ENCODE measurements at places on chromosomes 16 and 17.

DNA sequence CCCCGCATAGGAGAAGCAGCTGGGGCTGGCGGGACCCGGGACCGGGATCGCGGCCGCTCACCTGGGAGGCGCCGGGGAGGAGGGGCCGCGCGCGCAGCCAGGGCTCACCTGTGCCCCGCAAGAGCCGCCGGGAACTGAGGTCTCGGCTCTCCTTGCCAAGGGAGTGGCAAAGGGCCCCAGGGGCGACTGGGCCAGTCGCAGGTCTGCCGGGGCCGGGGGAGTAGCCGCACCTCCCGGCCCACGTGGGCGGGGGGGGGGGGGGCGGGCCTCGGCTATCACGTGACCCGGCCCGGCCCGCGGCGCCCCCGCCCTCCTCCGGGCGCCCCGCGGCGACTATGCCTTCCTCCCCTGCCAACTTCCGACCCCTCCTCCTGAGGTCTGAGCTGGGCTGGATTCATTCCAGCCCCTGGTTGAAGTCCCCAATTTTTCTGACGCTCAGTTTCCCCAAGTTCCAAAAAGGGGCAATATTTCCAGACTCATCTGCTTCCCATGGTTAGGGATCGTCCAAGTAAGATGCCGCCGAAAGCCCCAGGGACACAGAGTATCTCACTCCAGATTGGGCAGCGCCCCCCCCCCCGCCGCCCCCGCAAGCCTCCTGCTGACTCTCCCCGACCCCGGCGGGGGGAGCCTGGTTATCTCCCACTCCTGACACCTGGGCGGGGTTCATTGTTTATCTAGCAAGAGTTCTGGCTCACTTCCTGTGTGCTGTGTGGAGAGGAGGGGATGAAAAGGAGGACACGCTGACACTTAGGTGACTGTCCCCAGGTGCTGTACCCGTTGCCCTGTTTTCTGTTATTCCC is at the start of gene TMC6:
TMC6 (minus strand) TSS at position 205 of the 800 bp plus-strand sequence. CDS start 1,923 bp downstream, outside the sequence.
- H3K4me1 ChIP-seq = no peaks in the 10 kb centered on the region
- peak within 1 kb of the TSS; percentile 71 for H3K27ac ChIP-seq
- H3K36me3 ChIP-seq = no peaks in the 10 kb centered on the region
- DNase-seq = peak; percentile 58
- H3K4me3 ChIP-seq = peak within 1 kb of the TSS; percentile 12
- no peaks in the 10 kb centered on the region for H3K27me3 ChIP-seq

DNA sequence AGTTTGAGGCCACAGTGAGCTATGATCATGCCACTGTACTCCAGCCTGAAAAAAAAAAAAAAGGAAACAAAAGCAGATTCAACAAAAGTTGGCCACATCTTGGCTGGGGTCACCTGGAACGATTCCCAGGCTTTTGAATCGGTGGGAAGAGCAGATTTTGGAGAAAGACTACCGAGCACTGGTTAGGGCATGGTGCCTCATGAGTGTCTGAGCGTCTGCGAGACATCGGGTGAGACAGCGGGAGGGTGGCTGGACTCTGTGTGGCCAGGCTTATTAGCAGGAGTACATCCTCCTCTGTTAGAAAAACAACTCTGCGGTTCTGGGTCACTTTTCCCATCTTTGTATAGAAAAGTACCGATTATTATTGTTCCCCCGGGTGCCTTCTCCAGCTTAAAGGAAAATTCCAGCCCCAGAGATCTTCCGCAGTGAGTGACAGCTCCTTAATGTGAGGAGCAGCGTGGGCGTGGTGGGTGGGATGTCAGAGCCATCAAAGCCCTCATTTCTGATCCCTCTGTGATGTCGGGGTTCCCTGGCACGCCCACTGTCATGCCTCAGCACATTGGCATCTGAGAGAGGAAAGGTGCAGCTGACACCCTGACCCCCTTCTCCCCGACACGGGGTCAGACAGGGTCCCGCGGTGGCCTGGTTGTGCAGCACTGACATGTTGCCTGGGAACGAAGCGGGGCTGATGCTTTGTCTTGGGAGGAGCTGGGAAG is 6.9 kb downstream of the RGS9 start:
- no peak overlapping the region for H3K27ac ChIP-seq
- no peak overlapping the region for H3K4me3 ChIP-seq
- H3K4me1 ChIP-seq = no peaks in the 10 kb centered on the region
- DNase-seq = peak; percentile 60

- no peaks in the 10 kb centered on the region for H3K36me3 ChIP-seq
- no peak overlapping the region for H3K27ac ChIP-seq
- H3K4me3 ChIP-seq = no peak overlapping the region
Observed at GRCh38 chr17:50255766-50256635, 18.3 kb upstream of the TMEM92 start.

GRCh38 chr16:678858-679813 is 1.1 kb upstream of the STUB1 start:
- H3K27me3 ChIP-seq = no peaks in the 10 kb centered on the region
- H3K36me3 ChIP-seq = peaks cover 8% of the 10 kb centered on the region
- peak; percentile 94 for DNase-seq
- H3K27ac ChIP-seq = peak overlapping the region; percentile 70
- H3K4me1 ChIP-seq = peaks cover 41% of the 10 kb centered on the region

GRCh38 chr16:25750488-25751216 is 58.9 kb downstream of the HS3ST4 start:
- no peaks in the 10 kb centered on the region for H3K27me3 ChIP-seq
- DNase-seq = no peak
- H3K27ac ChIP-seq = no peak overlapping the region
- no peak overlapping the region for H3K4me3 ChIP-seq

DNA sequence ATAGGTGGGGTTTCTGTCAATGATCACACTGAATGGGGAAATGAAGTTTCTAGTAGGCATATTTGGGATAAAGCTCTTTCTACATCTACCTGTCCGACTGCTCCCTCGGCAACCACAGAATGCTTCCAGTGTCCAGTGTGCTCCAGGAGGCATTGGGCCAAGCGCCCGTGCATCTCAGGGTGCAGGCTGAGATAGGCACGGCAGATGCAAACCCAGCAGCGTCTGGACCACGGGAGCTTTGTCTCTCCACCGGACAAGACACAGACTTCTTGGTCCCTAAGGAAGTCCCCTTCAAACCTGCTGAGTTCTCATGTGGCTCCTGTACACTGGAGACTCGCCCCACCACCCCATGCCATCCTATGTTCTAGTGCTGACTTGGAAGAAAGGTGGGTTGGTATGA is 202.8 kb downstream of the RPTOR start:
- no peak overlapping the region for H3K27ac ChIP-seq
- peaks cover under 1% of the 10 kb centered on the region for H3K36me3 ChIP-seq
- H3K27me3 ChIP-seq = no peaks in the 10 kb centered on the region
- no peak overlapping the region for H3K4me3 ChIP-seq

- no peaks in the 10 kb centered on the region for H3K27me3 ChIP-seq
- no peak overlapping the region for H3K4me3 ChIP-seq
- DNase-seq = peak; percentile 49
Observed at GRCh38 chr17:78430892-78431691, 52.6 kb downstream of the PGS1 start.

- H3K4me3 ChIP-seq = no peak overlapping the region
- no peak for DNase-seq
- no peaks in the 10 kb centered on the region for H3K27me3 ChIP-seq
- H3K4me1 ChIP-seq = peaks cover 6% of the 10 kb centered on the region
- H3K36me3 ChIP-seq = no peaks in the 10 kb centered on the region
Observed at GRCh38 chr17:2090804-2091534, 36.1 kb downstream of the HIC1 start.

GRCh38 chr17:73765824-73766563 is 121.7 kb upstream of the SDK2 start:
- H3K4me3 ChIP-seq = no peak overlapping the region
- no peaks in the 10 kb centered on the region for H3K27me3 ChIP-seq
- no peak for DNase-seq
- no peak overlapping the region for H3K27ac ChIP-seq
- no peaks in the 10 kb centered on the region for H3K4me1 ChIP-seq

DNA sequence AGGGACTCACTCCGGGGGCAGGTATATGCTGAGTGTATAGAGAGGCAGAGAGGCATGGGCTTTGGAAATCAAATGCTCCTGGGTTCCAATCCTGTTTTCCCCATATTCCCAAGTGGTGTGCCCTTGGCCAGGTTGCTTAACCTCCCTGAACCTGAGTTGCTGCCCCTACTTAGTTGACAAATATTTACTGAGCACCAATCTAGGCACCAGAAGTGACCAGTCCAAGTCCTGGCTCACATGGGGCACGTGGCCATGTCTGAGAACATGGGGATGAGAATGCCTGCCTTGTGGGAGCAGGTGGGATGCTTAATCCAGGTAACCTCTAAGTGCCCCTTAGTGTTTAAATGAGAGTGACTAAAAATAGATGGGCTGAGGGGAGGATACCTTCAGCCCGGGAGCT is 4.2 kb downstream of the SOCS3 start:
- H3K27me3 ChIP-seq = no peaks in the 10 kb centered on the region
- H3K36me3 ChIP-seq = peaks cover 9% of the 10 kb centered on the region
- no peak for DNase-seq
- no peak overlapping the region for H3K4me3 ChIP-seq
- H3K4me1 ChIP-seq = peaks cover 21% of the 10 kb centered on the region
- no peak overlapping the region for H3K27ac ChIP-seq

DNA sequence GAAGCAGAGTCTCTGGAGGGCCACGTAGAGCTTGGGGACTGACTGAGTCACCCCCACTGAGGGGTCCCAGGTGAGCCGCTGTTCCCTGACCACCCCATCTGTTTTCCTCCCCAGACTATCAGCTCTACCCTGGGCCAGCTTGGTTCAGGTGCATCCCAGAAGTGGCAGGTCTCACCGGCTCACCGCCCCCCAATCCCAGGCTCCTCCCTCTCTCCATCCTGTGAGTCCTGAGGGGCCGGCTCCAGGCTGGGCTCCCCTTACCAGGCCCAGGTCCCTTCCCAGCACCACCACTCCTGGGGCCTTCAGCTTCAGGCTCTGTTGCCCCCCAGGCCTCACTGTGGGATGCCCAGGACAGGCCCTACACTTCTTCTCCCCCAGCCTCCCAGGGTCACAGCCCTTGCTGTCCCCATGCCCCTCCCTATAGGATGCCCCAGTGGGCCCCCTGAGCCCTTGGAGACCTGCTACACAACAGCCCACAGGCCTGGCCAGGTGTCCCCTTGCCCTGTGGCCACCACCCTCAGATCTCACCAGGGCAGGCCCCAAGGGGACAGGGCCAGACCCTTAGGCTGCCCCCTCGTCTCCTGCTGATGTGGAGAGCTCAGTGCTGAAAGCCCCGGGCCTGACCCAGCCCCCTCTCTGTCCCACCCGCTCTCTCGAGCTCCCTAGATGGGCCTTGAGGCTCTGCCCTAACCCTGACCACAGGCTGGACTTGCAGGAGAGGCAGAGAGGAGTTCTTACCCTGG is 40.4 kb downstream of the TNFRSF13B start:
- DNase-seq = no peak
- H3K4me3 ChIP-seq = no peak overlapping the region
- no peak overlapping the region for H3K27ac ChIP-seq
- H3K36me3 ChIP-seq = no peaks in the 10 kb centered on the region
- no peaks in the 10 kb centered on the region for H3K4me1 ChIP-seq

GRCh38 chr17:3497101-3497500 is 21.3 kb downstream of the ASPA start:
- no peak for DNase-seq
- no peak overlapping the region for H3K4me3 ChIP-seq
- H3K27ac ChIP-seq = no peak overlapping the region
- H3K27me3 ChIP-seq = no peaks in the 10 kb centered on the region

DNA sequence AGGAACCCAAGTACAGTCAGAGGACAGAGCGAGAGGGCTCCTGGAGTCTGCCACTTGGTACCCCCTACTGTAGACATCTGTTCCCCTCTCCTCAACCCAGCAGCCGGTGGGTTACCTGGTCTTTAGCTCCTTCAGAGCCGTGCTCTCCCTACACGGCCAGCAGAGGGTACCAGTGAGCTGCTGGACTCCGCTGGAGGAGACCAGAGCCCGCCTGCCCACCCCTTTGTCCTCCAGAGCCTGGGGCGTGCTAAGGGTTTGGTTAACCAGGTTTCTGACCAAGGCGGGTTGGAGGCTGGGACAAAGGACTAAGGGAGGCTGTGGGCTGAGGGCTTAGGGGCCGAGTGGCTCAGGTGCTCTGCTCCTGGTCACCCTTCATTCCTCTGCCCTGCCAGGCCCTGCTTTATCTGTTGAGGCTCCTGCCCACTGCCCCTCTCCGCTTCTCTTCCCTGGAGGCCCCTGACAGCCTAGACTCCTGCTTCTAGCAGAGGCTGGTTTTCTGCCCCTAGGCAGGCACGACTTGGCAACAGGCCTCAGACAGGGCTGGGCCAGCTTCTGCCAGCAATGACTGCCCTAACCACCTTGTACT is 2.7 kb upstream of the HSD11B2 start:
- H3K27ac ChIP-seq = peak overlapping the region; percentile 96
- DNase-seq = peak; percentile 87
- peaks cover 32% of the 10 kb centered on the region for H3K4me1 ChIP-seq
- H3K27me3 ChIP-seq = peaks cover 3% of the 10 kb centered on the region
- no peak overlapping the region for H3K4me3 ChIP-seq

GRCh38 chr16:55900616-55901393 is 25.6 kb upstream of the CES5A start:
- H3K27me3 ChIP-seq = no peaks in the 10 kb centered on the region
- H3K4me3 ChIP-seq = no peak overlapping the region
- H3K4me1 ChIP-seq = no peaks in the 10 kb centered on the region
- DNase-seq = no peak
- no peaks in the 10 kb centered on the region for H3K36me3 ChIP-seq

- DNase-seq = peak; percentile 33
- no peaks in the 10 kb centered on the region for H3K4me1 ChIP-seq
- no peak overlapping the region for H3K27ac ChIP-seq
- no peaks in the 10 kb centered on the region for H3K27me3 ChIP-seq
- H3K4me3 ChIP-seq = no peak overlapping the region
- H3K36me3 ChIP-seq = no peaks in the 10 kb centered on the region
Observed at GRCh38 chr17:60127068-60128064, 22.4 kb upstream of the CA4 start.

- H3K27me3 ChIP-seq = no peaks in the 10 kb centered on the region
- peaks cover 16% of the 10 kb centered on the region for H3K36me3 ChIP-seq
- H3K4me1 ChIP-seq = no peaks in the 10 kb centered on the region
- H3K4me3 ChIP-seq = no peak overlapping the region
- DNase-seq = no peak
- no peak overlapping the region for H3K27ac ChIP-seq
Observed at GRCh38 chr16:81671738-81672597, 107.1 kb upstream of the PLCG2 start.

DNA sequence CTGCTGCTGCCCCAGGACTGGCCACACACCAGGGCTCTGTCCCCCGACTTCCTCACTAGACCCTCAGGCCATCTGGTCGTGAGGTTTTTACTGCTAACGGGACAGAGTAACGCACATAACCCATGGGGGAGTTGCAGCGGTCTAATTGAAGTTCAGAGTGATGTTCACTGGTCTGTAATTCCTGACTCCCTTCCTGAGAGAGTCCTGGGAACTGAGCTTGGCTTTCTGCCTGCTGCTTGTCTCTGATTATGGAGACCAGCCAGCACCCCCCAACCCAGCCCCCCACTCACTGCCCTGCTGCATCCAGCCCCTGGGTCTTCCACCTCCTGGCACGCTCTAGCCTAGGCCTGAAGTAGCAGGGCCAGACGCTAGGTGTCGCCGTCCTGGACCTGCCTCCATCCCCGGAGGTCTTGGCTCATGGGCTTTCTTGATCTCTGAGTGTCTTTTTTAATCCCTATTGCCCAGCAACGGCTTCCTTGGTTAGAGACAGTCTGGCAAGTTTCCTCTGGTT is 192.9 kb downstream of the CCDC182 start:
- H3K27ac ChIP-seq = peak overlapping the region; percentile 16
- no peak overlapping the region for H3K4me3 ChIP-seq
- H3K4me1 ChIP-seq = peaks cover 21% of the 10 kb centered on the region
- H3K36me3 ChIP-seq = no peaks in the 10 kb centered on the region

- H3K27ac ChIP-seq = no peak overlapping the region
- no peak overlapping the region for H3K4me3 ChIP-seq
- no peak for DNase-seq
- no peaks in the 10 kb centered on the region for H3K27me3 ChIP-seq
Observed at GRCh38 chr16:17499223-17499902, 28.6 kb upstream of the XYLT1 start.

- no peak for DNase-seq
- no peak overlapping the region for H3K27ac ChIP-seq
- no peaks in the 10 kb centered on the region for H3K36me3 ChIP-seq
- no peak overlapping the region for H3K4me3 ChIP-seq
- no peaks in the 10 kb centered on the region for H3K27me3 ChIP-seq
Observed at GRCh38 chr17:10034719-10035475, 129.8 kb upstream of the RCVRN start.
